ENCODE measurements at places on chromosomes 6 and 20.

DNA sequence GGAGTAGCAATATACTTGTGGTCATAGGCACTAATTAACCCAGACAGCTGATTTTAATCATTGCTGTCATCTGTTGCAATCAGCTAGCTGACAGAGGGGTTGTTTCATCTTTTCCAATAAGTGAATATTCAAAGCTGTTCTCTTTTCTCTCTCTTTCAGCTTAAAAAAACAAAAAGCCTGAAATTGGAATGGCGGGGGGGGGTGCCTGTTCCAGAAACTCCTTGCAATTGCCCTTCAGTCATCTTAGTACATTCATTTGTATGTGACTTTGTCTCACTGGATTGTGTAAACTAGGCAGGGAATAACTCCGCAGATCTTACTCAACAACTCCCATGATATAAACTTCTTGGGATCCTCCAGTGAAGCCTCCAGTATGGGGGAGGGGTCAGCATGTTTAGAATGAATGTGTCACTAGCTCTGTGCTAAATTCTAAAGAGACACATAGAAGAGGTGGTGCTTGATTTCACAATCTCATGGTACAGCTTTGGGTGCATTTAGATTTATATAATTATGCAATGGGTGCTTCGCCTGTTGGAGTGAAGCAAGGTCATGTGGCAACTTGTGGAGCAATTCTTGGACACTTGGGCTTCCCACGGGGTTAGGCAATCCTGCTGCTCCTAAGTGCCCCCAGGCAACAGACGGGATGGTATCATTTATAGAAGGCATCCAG lies 40.1 kb downstream of the SLC24A3 start:
- no peak for DNase-seq

GRCh38 chr20:33522256-33522820 lies 32.4 kb downstream of the CBFA2T2 start:
- DNase-seq, result no peak

DNA sequence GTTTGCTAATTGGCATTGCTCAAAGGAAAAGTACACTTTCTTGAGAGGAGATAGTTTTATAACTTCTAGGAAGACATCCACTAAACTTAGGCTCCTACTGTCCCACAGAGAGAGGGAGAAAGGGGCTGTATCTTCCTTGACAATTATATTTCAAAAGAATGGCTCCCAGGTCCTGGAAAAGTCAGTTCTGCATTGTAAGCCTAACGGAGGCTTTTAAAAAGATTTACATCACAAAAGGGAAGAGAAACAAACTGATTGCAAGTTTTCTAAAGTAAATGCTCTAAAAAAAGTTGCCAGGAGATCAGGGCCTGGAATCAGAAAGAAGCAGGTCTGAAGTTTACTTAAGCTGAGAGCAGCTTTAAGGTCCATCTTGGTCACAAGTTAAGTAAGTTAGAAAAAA lies 839.5 kb downstream of the FRK start:
- no peak for DNase-seq

GRCh38 chr20:45138561-45139300 lies 14.5 kb upstream of the WFDC12 start:
- no peak for DNase-seq

GRCh38 chr6:13496513-13497190 lies 9.3 kb upstream of the GFOD1 start:
- DNase-seq, result no peak

DNA sequence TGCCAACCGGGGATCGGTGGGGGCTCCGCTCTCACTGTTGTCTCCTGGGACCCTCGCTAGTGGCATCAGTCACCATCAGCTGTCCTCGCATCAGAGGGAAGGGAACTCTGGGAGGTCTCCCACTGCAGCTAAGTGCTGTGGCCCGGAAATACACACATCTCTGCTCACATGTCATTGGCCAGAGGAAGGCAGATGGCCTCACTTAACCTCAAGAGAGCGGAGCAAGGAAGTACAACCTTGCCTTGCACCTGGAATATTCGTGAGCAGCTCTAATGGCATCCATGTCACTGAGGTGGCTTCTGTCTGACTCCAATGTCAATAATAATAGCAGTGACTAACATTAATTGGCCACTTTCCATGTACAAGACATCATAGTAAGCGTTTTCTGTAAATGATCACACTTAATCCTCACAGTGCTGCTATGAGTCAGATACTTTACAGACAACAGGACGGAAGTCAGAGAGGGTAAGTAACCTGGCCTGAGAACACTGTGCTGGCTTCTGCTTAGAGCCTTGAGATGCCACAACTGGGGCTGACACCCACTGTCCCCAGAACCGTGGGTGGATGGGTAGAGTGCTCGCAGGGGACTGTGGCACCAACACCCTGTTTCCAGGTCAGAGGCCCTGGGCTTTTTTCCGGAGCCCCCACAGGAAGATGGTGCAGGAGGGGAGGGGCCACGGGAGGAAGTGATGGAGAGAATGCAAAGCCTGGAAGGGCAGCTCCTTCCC lies 6.0 kb downstream of the LHFPL5 start:
- no peak for DNase-seq
